Right cardiac atrium (tissue), 5 donors: ENCODE measurements at places on chromosomes 7 and 10. TPM values are rescaled to one million over a fixed set of nuclear protein-coding genes. Genes with fewer than 3 reads are reported as not detected.

PIK3CG gene
- total RNA-seq, result 3.3 TPM

GRCh38 chr7:141742229-141742628, 4.1 kb downstream of the SSBP1 start:
- no peak for DNase-seq

CCDC6 gene
- total RNA-seq, result 21.3 TPM

GJD4 gene
- total RNA-seq, result not detected

GRCh38 chr7:151699928-151700319, 177.0 kb downstream of the PRKAG2 start:
- no peak for DNase-seq

- no peak for DNase-seq
Observed at GRCh38 chr7:26861050-26861449, 3.3 kb downstream of the SKAP2 start.

CLDN3 gene
- not detected for total RNA-seq

GRCh38 chr10:122127943-122128342, 139.0 kb downstream of the TACC2 start:
- DNase-seq, result no peak

ACTL6B gene
- not detected for total RNA-seq

GRCh38 chr10:29098423-29098822, 190.4 kb upstream of the LYZL1 start:
- no peak for DNase-seq

- no peak for DNase-seq
Observed at GRCh38 chr7:139799586-139799985, 21.8 kb upstream of the HIPK2 start.

GRCh38 chr10:26384600-26384999, 53.5 kb upstream of the APBB1IP start:
- DNase-seq, result no peak
